Esophagus muscularis mucosa (tissue), 4 donors: ENCODE measurements at places on chromosomes 13 and 19.

- DNase-seq = no peak
These were observed 816.2 kb upstream of the ATXN8OS start for GRCh38 chr13:69291292-69291906.

DNA sequence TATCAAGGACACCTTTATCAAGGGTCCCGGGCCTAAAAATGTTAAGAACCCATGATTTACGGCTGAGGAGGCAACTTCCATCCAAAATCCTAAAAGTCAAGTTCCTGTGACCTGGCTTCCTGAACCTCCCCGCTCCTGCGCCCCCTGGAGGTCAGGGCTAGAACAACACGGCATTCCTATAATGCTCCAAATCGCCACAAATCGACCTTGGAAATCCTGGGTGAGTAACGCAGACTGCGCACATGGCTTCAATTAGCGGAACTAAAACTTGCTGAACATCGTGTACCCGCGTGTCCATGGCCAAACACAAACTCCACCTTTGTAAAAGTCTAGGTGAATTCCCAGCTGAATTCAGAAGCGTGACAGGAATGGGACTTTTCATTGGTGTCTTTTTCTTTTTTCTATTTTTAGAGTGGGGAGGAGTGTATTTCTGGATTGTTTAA is 4.3 kb upstream of the C5AR1 start:
- peak; percentile 94 for DNase-seq

DNA sequence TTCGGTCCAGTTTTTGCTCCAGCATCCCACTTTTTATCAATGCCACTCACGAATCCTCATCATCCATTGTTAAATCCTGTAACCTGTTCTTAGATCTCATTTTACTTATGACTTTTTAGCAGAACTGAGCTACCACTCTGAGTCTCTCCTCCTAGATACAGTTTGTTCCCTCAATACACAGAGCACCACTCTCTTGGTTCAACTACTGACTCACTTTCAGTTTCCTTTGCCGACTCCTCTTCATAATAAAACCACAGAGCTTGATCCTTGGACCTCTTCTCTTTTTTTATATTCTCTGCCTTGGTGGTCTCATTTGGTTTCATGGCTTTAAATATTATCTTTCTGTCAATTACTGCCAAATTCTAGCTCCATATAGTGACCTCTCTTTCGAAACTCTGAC is 150.3 kb downstream of the SLITRK5 start:
- DNase-seq = no peak

GRCh38 chr19:52270266-52270885 is 989 bp downstream of the ZNF766 start:
- DNase-seq = no peak

GRCh38 chr19:35077411-35078223 is 36.1 kb downstream of the HPN start:
- no peak for DNase-seq

GRCh38 chr13:49620170-49620621 is 8.1 kb upstream of the ARL11 start:
- DNase-seq = no peak

DNA sequence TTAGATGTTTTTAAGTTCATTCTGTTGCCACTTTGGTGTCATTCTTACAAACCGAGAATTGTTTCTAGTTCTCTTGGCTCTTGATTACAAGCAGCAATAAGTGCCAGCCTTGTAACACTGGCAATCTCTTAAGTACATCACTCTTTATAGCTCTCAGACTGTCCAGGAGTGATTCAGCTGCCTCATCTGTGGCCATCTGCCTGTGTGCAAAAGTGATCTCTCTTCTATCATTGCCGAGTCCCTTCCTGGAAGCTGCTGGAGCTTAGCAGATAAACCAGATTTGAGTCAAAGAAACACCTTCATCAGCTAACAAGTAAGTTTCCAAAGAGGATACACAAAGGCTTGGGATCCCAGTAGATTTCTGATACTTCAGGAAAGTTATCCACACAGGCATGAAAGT is 23.2 kb downstream of the STOML3 start:
- DNase-seq = no peak

- DNase-seq = no peak
These were observed 51.3 kb downstream of the C13orf46 start for GRCh38 chr13:113922412-113923118.

- no peak for DNase-seq
These were observed 95.8 kb upstream of the MYCBP2 start for GRCh38 chr13:77422724-77423123.

- no peak for DNase-seq
These were observed 71.4 kb downstream of the LRCH1 start for GRCh38 chr13:46624353-46624752.

GRCh38 chr13:38950987-38951386 is 39.6 kb downstream of the STOML3 start:
- no peak for DNase-seq

- no peak for DNase-seq
These were observed 314.4 kb downstream of the ENOX1 start for GRCh38 chr13:43472339-43472738.

DNA sequence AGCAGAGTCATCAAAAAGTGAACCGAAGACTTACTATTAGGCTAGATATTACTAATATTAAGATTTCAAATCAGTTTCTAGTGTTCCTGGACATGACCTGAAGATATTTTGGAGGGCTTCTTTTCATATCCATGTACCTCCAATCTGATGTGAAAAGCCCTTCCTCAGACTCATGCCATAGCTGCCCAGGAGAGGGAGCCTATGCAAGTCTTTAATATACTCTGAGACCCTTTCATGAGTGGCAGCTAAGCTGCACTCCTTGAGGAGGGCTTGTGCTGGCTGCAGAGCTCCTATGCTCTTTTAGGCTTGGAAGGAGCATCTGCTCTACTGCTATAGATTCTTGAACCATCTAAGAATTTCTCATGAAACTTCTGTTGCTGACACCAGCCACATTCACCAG is 715.3 kb downstream of the OLFM4 start:
- no peak for DNase-seq

GRCh38 chr19:49656456-49657109 is 9.1 kb downstream of the IRF3 start:
- no peak for DNase-seq

- DNase-seq = no peak
These were observed 319.6 kb downstream of the TEX29 start for GRCh38 chr13:111640006-111640405.

DNA sequence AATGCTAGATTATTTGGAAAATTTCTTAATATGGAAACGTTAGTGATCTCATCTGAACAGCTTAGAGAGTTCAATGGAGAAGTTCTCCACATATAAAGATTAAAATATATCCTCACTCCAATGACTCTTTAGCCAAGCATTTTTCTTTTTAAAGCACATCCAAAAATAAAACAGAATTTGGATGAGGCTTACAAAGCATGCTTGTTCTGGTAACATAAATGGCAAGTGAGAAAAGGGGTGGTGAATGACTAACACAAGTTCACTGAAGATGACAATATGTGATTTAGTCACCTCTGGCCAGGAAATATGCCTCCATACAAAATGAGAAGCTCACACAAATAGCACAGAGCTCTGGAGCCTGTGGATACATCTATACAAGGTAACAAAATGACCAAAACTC is 253.0 kb downstream of the PCDH20 start:
- DNase-seq = no peak

- no peak for DNase-seq
These were observed 86.2 kb upstream of the FRY start for GRCh38 chr13:31945202-31945961.

DNA sequence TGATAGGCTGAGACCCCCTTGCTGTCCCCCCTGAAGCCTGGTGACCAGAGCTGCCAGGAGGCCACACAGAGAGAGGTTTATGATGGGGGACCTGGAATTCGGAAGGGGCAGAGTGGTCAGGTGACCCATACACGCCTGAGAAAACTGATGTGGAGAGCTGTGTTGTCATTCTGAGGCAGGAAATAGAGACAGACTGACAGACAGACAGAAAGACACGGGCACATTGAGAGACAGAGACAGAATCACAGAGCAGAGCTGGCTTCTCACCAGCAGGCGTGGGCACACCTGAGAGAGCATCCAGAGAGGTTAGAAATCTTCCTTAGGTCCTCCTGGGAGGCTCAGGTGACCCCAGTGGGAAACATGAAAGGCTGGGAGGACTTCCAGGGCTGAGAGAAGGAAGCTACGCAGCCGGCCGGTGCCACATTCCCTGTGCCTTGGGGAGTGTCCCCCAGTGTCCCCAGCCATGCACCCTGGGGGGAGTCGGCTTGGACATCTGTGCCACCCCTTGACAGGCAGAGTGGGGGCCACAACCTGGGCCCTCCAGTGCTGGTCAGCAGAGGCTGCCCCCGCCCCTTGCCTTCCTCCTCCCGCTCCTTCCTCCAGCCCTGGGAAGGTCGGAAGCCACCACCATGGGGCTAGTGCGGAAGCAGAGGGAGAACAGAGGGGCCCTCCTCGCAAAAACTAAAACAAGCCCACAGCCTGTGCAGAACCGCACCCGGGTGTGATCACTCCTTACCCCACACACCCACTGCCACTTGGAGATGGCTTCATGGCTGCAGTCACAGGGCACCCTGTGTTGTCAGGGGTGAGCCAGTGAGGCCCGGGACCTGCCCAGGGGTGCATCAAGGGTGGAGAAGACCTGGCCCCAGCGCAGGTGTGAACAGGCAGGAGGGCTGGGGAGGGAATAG is 2.2 kb downstream of the FFAR1 start:
- peak; percentile 50 for DNase-seq

- no peak for DNase-seq
These were observed 2.7 kb downstream of the PLEKHF1 start for GRCh38 chr19:29667901-29668341.

DNA sequence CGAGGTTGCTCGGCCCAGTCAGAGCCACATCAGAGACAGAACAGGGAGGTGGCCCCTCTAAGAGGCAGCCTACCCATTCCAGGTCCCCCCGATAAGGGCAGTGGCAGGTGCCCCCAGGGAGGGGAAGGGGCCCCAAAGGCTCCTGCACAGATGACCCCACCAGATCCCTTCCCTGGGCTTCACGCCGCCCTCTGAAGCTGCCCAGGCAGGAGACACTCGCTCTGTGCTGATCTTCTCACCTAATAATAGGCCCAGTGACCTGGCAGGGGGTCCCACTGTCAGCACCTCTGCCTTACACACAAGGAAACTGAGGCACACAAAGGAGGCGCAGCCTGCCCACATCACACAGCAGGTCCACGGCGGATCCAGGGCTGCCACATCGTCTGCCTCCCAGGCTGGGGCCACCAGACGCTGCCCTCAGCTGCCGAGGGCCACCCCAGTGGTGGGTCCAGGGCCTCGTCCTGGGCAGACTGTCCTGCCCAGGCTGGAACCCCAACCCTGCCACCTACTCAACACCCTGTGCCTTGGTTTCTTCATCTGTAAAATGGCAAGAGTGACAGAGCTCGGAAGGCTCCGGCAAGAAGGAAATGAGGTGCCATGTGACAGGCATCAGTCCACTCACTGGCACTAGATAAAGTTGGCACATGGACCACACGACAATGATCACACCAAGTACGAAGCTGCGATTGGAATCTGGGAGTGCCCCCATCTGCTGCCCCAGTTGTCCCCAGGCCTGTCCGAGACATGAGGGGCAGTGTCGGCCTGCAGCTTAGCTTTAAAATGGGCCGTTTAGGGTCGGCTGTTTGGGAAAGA is 56.5 kb downstream of the KLF2 start:
- no peak for DNase-seq

- DNase-seq = peak; percentile 85
These were observed 3.7 kb upstream of the TUBA3C start for GRCh38 chr13:19185086-19185864.

DNA sequence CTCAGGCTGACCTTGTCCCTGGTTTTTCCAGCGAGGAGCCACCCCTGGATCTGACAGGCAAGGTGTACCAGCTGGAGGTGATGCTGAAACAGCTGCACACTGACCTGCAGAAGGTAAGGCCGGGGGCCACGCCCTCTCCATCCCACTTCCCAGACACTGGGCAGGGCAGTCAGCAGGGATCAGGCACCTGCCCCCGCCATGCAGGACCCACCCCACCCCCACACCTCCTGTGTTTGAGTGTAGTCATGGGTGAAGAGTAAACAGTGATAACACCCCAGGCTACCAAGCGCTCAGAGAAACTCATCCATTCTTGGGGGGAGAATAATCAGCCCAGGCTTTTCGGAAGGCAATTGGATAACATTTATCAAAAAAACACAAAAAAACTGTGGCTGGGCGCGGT is 19.9 kb downstream of the DPF1 start:
- no peak for DNase-seq

DNA sequence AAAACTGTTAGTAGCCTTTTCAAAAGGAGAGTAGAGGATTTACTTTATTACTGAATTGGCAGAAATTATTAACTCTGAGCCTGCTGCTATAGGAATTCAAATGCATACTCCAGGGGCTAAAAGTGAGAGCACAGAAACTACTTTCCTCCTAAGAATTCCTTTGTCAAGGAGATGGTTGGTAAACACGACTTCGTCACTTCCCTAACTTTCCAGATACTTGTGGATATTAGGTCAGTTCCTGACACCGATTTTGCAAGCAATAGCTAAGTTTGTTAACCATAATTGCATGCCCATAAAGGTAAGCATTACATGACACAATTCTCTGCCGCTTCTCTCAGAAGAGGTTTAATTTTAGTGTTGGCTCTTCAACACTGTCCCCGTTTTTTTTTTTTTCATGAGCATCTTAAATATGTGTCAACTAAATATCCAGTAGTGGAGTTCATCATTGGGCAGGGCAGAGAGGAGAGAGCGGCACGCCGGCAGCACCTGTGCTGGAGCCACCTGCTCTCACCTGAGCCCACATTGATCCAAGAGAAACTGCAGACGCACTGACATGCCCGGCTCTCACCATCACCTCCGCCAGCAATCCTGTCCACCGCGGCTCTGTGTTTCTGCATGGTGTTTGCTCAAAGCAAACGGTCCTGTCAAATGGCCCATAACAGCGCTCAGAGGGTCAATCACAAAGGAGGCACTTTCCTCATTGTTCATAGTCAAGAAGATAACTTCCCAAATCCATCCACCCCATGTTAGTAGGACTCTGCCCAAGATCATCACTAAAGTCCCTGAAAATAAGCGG is 2.6 kb downstream of the MED26 start:
- no peak for DNase-seq

- DNase-seq = no peak
These were observed 6.7 kb upstream of the RANBP3 start for GRCh38 chr19:5984600-5984999.

- DNase-seq = no peak
These were observed 9.2 kb downstream of the PGPEP1 start for GRCh38 chr19:18349524-18350128.

DNA sequence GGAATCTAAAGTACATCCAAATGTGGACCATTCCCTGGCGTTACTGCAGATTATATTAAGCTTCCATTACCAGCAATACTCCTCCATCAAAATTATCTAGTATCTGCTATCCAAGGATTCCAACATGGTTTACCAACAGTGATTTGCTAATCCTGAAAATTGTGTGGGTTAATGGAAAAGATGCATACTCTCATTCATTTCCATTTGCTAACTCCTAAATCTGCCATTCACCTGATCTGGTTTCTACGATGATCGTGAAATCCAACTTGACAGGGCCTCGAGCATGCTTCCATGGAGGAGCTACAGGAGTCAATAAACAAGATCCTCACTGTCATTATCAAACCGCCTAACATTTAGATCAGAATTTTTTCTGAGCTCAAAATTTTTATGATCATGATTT is 121.0 kb downstream of the RGCC start:
- DNase-seq = no peak
